ENCODE measurements at places on chromosomes 12 and 14.

GRCh38 chr12:131159660-131160059 lies 206.0 kb downstream of the ADGRD1 start:
- no peak for DNase-seq

GRCh38 chr12:1216560-1216959 lies 225.5 kb downstream of the ERC1 start:
- no peak for DNase-seq

DNA sequence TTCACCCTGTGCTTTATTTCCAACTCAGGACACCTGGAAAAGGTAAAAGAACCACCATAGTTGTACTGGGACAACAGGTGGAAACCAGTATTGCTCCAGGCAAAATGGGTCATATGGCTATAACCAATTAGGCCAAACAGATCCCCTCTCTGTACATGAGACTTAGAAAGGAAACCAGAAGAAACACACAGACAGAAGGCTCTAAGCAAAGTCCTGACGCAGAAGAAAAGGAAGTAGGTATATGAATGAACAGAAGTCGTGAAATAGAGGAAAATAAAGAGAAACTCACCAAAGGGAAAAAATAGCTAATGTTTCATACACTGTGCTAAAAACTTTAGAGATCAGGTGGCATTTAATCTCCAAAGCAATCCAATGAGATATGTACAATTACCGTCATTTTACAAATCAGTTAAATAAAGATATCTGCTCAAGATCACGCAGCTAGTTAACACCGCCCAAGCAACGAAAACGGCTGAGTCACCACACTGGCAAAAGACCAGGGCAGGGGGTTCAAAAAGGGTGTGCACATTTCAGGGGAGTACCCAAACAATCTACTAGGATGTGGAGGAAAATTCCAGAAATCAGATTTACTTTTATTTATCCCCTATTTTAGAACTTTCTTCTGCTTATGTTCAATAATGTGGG lies 82.3 kb downstream of the ITPR2 start:
- no peak for DNase-seq

- no peak for DNase-seq
These were observed 276.9 kb downstream of the ALG10 start for GRCh38 chr12:34298971-34299801.

GRCh38 chr14:76769636-76770292 lies 8.5 kb downstream of the VASH1 start:
- no peak for DNase-seq

DNA sequence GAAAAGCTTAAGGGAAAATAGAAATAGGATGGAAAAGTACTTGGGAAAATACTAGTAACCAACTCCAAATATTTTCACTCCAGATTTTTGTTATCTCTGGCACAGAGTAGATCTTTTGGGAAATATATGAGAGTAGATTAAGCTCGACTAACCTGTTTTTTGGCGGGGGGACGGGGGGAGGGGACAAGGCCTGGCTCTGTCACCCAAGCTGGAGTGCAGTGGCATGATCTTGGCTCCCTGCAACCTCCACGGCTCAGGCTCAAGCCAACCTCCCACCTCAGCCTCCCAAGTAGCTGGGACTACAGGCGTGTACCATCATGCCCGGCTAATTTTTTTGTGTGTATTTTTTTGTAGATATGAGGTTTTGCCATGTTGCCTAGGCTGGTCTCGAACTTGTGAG lies 4.8 kb downstream of the DHRS7 start:
- DNase-seq: no peak

GRCh38 chr14:97903821-97904220 lies 1106.6 kb downstream of the VRK1 start:
- no peak for DNase-seq

- no peak for DNase-seq
These were observed 258.2 kb upstream of the PRKD1 start for GRCh38 chr14:30185832-30186231.

GRCh38 chr14:75147423-75148071 lies 20.7 kb upstream of the NEK9 start:
- no peak for DNase-seq

DNA sequence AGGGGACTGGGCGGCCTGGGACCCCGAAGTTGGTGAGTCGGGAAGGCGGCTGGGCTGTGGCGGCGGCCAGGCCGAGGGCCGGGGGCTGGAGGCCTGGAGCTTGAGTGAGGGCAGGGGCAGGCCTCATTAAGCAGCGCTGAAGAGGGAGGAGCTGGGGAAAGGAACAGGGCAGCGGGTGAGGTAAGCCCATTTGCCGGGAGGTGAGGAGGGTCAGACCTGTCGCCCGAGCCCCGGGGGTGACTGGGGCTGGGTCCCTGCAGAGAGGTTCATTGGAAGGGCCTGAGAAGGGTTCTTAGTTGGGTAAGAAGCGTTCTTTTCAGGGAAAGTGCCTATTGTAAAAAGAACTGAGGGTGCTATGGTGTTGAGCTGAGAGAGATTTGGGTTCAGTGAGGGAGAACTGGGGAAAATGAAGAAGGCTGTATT lies 441 bp downstream of the RAB5B start:
- no peak for DNase-seq

DNA sequence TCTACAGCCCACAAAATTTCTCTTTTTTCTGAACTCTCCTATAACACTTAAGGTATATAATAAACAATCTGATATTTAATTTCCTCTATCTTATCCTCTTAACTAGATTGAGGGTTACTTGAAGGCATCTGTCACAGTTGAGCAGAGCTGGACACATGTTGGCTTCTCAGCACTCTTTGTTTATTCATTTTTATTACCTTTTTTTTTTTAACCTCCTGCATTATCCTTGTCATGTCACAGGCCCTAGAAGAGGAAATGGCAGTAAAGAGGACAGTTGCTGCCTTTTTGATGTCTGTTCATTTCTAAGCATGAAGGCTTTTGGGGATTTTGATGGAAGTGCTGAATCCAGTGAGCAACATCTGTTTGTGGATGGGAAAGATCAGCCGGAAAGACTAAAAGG lies 32.5 kb upstream of the EVL start:
- DNase-seq: no peak

DNA sequence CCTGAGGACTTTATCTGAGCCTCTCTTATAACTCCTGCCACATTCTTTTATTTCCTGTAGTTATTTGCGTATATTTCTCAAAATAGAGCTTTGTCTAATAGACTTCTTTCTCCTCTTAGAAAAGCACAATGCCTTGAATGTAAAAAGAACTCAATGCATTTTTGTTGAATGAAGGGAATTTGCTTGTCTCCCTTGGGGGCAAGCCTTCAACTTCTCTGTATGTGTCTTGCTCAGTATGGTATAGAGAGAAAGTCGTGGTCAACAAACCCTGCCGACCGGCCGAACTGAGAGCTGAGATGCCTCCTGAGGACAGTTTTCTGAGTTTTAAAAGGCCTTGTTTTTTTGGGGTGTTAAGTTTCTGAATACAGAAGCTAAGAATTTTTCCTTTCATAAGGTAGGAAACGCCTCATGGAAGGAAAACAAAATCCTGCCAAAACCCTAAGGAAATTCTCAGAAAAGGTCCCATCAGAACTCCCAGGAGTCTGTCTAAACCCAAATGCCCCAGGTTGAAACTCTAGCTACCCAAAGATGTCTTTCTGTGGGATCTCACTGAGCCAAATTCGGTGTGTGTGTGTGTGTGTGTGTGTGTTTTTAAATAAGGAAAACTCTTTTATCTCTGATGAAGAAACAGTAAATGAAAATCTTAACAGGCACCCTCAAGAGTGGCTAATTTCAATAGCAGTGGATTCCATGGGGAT lies 136.6 kb downstream of the C12orf75 start:
- DNase-seq: no peak

- no peak for DNase-seq
These were observed 162.1 kb upstream of the IFNG-AS1 start for GRCh38 chr12:67826946-67827720.

Data from CD4-positive, alpha-beta memory T cell (primary cell).